ENCODE measurements at places on chromosomes 1 and 21.

DNA sequence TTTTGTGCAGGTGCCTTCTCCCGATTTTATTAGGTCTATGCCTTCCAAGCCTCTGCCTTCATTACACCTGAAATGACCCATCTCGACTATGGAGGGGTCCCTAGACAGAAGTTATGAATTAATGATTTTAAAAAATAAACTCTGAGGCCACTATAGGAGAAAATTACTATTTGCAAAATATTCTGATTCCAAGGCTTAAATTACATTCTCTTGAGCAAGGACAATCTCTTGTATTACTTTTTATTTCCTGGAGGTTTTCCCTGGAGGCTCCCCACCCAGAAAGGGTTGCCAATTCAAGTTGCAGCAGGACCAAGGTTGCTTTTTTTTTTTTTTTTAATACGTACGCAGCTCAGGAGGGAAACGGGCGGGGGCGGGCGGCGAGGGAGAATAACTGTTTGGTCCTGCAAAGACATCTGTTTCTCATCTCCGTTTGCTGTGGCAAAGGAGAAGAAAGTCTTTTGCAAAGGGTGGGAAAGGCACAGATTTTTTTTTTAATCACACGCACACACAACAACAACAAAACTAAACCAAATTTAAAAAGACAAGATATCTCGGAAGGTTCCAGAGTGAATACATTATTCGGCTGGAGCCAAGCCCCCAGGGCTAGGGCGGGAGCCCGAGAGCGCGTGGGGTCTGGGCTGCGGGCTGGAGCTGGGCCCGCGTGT is 618 bp upstream of the SERTAD4 start:
- DNase-seq = no peak

GRCh38 chr1:6494627-6495026 is 3.2 kb upstream of the PLEKHG5 start:
- no peak for DNase-seq

GRCh38 chr1:19423130-19423529 is 62.2 kb downstream of the CAPZB start:
- DNase-seq = no peak

DNA sequence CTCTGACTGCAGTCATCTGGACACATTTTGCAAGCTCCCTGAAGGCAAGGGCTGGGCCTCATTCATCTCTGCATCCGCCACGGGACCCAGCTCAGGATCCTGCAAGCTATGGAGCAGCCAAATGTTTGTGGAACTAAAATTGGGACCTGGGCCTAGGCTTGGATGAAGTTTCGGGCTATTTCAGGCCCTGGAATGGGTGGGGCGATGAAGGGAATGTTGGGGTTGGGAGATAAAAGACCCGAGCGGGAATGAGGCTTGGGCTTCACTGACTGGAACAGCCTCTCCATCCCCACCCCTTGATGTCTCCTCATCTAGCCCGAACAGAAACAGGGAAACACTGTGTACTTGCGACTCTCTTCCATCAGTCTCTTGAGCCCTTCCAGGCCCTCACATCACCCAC is 7.3 kb upstream of the AHCYL1 start:
- DNase-seq = no peak

DNA sequence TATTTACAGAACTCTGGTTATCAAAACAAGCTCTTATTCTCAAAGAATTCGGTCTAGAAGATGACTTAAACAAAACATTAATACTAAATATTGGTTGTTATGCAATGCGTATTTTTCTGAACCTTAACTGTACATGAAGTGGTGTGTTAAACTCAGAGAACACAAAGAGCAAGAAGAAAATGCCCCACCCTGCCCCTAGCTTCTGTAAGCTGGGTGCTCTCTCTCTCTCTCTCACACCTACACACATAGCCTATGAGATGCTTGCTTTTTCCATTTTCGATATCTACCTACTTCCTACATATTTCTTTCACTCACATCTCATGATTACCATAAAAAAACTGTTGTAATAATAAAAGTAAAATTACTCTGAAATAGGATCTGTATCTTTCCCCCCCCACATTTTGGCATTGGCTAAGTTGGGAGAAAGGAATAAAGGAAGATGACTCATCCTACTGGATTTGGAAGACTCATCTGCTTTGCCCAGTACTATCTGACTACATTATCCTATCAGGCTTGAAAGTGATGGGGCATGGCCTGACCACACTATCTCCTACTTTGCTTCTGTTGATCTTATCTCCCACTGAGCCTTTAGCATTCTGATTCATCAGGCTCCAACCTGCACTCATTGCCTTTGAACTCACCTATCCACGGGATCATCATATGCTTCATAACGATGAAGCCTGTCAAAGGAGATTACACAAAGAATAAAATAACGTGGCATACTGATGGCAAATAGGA is 2.9 kb downstream of the CRYZ start:
- no peak for DNase-seq

GRCh38 chr1:5200006-5200405 is 545.6 kb downstream of the AJAP1 start:
- no peak for DNase-seq

GRCh38 chr1:245322673-245323072 is 167.9 kb downstream of the KIF26B start:
- DNase-seq = no peak

Measured in NCI-H187 treated with DMSO at 0.1 percent for 48 hours (cell line).